HT-29 (cell line): ENCODE measurements at places on chromosomes 1 and 21. TPM values are rescaled to one million over a fixed set of nuclear protein-coding genes. Genes with fewer than 3 reads are reported as not detected.

DNA sequence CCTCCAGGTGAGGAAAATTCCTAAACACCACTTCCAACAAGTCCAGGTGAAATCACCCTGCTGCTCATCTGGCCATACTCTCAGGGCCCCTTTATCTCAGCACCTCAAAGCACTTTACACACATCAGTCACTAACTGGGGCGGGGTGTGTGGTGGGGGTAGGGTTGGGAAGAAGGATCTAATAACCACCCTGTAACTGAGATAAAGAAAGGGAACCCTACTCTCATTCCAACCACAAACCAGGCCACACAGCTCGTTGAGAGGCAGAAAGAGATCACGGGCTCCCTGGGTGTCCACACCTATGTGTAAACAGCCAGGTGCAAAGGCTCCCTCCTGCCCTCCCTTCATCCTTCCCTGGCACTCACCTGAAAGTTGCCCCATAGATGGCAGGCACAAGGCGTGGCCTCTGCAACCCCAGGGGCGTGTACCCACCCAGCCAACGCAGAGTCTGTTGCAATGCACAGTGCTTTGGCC, 20.4 kb downstream of the GPR161 start:
- DNase-seq = no peak

- no peak for DNase-seq
Observed at GRCh38 chr21:43812957-43813655, 23.7 kb downstream of the RRP1 start.

- no peak for DNase-seq
Observed at GRCh38 chr1:207504438-207504837, 8.5 kb downstream of the CR1 start.

TNFSF18 gene
- not detected in 2 replicates for total RNA-seq
